Astrocyte of the hippocampus (primary cell): ENCODE measurements at places on chromosomes 13 and 19.

GRCh38 chr19:17135001-17135853 is 59.6 kb downstream of the MYO9B start:
- DNase-seq = peak; percentile 100

DNA sequence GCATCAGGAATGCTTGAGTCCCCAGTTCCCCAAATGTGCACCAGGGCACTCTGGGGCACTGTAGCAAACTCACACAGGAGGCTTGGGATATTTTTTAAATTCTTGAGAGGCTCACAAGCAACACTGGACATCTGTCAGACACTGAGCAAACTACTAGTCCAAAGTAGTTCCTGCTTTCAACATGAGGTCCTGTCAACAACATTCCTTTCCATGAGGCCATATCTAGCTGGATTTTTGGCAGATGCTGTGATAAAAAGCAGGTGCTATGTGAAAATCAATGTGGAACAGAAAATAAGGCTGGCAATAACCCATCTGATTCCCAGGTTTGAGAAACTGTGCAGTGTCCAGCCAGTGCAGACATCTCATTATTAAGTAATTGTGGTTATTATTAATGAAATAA is 50.5 kb downstream of the STARD13 start:
- DNase-seq = peak; percentile 30

DNA sequence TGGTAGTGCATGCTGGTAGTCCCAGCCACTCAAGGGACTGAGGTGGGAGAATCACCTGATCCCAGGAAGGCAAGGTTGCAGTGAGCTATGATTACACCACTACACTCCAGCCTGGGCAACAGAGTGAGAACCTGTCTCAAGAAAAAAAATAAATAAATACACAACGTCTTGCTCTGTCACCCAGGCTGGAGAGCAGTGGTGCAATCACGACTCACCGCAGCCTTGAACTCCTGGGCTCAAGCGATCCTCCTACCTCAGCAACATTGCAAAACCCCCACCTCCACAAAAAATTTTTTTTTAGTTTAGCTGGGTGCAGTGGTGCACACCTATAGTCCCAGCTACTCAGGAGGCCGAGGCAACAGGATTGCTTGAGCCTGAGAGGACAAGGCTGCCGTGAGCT is 8.8 kb downstream of the TPM4 start:
- DNase-seq = no peak

DNA sequence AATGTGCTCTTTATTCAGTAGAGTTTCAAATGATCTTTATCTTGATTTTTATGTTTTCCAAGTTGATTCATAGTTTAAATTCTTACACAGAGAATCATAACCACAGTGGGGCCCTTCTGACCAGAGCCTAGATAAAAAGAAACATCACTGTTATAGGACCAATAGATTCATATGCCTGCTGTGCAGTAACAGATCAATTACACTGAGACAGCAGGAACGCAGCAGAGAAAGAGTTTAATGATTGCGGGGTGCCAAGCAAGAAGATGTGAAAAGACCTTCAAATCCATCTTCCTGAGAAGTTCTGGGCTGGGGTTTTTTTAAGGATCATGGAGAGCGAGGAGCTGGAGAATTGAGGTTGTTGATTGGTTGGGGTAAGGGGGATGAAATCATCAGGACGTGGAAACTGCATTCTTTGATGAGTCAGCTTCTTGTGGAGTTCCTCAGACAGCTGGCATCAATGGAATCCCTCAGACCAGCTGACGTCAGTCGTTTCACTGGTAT is 346.6 kb downstream of the TBC1D4 start:
- peak; percentile 93 for DNase-seq

GRCh38 chr19:6847828-6848200 is 39.6 kb upstream of the ADGRE1 start:
- DNase-seq = no peak

DNA sequence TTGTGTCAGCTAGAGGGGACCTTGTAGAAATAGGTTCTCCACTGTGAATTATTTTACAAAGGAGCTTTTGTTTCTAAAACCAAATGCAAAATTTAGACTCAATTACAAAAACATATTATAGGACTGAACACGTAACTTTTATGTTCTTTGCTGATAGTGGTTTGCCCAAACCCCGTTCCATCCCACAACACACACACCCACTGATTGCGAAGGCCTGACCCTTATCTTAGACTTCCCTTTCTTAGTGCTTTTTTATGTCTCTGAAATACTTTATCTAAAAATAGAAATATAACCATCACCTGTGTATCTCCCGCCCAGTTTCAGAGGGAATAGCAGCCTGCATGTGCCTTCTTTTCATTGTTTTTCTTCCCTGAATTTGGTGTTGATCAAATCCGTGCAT is 13.0 kb downstream of the CCNA1 start:
- DNase-seq = no peak

GRCh38 chr19:45306518-45307027 is 16.1 kb downstream of the CKM start:
- DNase-seq = no peak

DNA sequence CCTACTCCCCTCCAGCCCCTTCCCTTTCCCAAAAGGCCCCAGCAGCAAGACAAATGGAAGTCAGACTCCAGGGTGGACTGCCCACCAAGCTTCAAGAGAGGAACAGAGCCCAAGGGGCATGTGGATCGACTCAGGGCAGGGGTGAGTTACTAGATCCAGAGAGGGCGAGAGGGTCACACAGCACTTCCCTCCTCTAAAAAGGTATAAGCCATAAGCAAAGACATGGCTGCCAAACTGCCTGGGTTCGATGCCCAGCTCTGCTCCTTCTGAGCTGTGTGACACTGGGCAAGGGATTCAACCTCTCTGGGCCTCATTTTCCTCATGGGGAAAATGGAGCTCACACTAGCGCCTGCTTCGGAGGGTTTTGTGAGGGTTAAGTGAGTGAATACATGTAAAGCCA is 3.8 kb downstream of the PPP1R14A start:
- DNase-seq = no peak
